BJ (cell line): ENCODE measurements at places on chromosomes 11 and 22. TPM values are rescaled to one million over a fixed set of nuclear protein-coding genes. Genes with fewer than 3 reads are reported as not detected.

DNA sequence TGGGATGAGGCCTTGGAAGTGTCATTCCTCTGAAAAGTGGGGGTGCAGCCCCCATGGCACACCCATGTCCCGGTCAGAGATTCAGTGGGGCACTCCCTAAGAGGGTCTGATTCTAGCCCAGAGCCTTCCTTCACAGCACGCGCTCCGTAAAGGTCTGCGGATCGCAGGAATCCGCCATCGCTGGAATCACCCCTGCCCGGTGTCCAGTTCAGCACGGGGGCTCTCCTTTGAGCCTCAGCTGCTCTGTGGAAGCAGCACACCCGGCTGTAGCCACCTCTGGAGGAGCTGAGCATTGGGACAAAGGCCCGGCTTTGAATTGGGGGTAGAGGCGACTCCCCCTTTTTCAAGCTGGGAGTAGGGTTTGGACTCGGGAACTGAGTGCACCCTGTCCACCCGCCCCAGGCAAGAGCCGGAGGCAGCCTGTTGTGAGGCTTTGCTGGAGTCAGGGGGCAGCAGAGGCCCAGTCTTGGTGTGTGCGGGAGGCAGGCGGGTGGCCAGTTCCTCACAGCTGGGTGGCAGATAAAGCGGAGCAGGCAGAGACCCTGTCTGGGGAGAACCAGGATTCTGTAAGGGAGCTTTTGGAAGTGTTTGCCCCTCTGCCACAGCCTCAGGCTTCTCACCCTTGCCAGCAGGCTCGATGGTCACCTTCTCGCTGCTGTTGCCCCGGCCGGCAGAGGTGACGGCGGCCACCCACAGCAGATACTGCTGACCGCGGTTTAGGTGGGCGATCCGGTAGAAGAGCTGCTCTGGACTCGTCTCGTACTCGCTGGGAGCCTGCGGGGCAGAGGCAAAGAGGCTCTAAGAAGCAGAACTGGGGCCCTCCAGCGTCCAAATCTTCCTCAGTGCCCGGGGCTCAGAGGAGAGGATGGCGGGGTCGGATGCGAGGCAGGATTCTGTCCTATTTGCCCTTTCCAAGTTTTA, 115.9 kb downstream of the CEP164 start:
- DNase-seq = no peak

GRCh38 chr11:126337474-126338241, 17.8 kb upstream of the ST3GAL4 start:
- DNase-seq = no peak

- no peak for DNase-seq
Measured at GRCh38 chr11:16853266-16853665, 114.8 kb downstream of the C11orf58 start.

DNA sequence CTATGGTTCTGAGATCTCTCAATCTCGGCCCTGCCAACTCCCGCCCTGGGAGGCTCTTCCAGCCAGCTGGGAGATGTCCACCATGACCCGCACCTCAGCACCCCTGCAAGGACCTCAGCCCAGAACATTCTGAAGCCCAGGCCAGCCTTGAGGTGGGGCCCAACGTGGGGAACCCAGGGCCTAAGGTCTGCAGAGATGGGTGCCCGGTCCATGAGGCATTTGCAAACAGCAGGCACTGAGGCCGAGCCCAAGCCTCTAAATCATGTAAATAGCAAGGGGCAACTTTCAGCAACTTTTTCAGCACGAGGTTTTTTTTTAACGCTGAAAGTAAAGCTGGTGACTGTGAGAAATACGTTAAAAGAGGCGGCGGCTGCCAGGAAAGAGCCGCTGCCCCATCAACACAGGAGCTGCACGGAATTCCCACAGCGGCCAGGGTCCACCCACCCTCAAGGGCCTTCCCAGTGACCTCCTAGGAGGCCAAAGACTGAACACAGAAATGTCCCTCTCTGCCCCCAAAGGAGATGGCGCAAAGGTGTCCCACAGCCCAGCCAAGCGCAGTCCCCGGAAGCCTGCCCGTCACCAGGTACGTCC, 46.9 kb downstream of the BRD1 start:
- DNase-seq = no peak

DNA sequence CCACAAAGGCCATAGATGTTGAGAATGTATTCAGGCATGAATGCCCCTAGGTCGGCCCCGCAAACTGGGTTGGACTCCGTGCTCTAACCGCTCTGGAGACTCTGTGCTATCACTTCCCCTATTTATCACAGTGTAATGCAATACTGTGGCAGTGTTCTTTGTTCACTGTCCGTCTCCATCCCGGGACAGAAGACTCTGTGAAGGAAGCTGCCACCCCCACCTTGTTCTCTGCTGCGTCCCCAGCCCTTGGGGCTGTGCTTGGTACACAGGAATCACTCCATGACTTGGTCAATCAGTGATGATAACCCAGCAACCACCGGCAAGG, 57.6 kb downstream of the TSPAN18 start:
- DNase-seq = no peak

- no peak for DNase-seq
Measured at GRCh38 chr11:87368151-87368550, 330.4 kb downstream of the TMEM135 start.

DNA sequence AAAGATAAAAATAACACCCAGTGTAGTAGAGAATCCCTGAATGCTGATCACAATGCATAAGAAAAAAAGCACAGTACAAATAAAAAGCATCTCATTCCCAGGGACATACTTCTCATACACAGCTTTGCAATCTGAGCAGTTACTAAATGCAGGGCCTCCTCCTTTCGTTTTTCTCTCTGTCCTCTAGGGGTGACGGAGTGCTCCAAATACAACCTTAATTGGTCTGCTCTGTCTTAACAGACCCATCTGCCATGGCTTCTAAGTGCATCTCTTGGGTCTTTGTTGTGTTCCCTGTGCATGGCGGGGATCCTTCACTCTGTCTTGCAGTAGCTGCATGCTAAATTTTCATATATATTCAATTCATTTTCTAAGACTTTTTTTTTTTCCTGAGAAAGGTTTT, 1114.2 kb upstream of the RAG2 start:
- DNase-seq = no peak

- no peak for DNase-seq
Measured at GRCh38 chr11:122645847-122646246, 9.7 kb upstream of the UBASH3B start.

- DNase-seq = no peak
Measured at GRCh38 chr11:3964056-3964455, 108.6 kb downstream of the STIM1 start.

- DNase-seq = no peak
Measured at GRCh38 chr11:122293296-122294023, 177.4 kb upstream of the BLID start.

DNA sequence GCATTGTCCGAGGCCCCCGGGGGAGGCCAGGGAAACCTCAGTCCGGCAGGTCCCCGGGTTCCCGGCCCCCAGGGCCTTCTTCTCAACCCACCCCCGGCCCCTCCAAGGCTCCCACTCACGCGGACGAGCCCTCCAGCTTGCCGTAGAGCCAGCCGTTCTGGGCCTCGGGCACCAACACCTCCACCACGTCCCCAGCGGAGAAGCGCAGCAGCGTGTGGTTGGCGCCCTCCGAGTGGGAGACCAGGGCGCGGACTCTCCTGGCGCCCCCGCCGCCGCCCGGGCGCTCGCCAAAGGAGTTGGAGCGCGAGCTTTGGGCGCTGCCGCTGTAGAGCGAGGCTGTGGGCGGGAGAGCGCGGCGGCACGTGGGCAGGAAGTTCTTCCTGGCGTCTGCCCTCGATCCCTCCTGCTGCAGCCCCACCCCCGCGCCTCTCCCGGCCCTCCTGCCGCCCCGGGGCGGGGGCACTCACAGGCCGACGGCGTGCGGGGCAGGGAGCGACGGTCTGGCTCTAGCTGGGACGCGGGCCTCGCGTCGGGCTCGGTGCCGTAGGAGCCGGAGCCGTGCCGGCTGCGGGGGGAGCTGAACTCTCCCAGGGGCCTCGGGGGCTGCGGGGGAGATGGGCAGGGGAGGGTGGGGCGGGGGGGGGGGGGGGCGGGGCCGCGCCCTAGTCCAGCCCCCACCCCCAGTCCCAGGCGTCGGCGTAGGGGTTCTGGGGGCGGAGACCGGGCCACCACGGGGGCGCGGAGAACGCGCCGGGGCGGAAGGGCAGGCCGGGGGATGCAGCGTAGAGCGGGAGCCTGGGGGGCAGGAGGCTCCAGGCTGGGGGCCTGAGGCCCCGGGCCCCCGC, 4.9 kb upstream of the SLC16A8 start:
- no peak for DNase-seq

- no peak for DNase-seq
Measured at GRCh38 chr22:39723463-39723862, 152.9 kb downstream of the CACNA1I start.

DNA sequence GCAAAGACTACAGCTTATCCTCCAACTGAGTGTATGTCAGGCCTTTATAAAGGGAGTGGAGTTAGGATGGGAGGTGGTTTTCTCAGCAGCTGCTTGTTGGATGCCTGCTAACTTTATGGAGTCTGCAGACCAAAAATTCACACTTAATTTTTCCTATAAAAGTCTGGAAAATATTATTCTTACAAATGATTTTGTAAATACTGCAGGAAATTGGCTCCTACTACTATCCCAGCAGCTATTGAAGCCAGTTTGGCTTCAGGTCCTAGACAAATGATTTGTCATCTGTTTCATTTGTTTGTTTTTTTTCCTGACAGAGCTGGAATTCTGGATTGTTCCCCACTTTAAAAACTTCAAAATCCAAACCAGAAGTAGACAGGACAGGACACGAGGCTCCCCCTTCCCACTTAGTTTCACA, 292.5 kb downstream of the TMEM135 start:
- no peak for DNase-seq

DNA sequence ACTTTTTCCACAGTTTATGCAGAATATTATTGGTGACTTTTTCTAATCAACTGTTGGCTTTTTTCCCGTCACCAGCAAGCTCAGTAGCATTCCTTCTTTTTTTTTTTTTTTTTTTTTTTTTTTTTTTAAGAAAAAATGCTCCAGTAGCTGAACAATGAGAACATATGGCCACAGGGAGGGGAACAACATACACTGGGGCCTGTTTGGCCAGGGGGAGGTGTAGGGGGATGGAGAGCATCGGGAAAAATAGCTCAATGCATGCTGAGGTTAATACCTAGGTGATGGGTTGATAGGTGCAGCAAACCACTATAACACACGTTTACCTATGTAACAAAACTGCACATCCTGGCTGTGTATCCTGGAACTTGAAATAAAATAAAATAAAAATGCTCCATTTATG, 82.5 kb downstream of the ARHGAP42 start:
- DNase-seq = no peak

DNA sequence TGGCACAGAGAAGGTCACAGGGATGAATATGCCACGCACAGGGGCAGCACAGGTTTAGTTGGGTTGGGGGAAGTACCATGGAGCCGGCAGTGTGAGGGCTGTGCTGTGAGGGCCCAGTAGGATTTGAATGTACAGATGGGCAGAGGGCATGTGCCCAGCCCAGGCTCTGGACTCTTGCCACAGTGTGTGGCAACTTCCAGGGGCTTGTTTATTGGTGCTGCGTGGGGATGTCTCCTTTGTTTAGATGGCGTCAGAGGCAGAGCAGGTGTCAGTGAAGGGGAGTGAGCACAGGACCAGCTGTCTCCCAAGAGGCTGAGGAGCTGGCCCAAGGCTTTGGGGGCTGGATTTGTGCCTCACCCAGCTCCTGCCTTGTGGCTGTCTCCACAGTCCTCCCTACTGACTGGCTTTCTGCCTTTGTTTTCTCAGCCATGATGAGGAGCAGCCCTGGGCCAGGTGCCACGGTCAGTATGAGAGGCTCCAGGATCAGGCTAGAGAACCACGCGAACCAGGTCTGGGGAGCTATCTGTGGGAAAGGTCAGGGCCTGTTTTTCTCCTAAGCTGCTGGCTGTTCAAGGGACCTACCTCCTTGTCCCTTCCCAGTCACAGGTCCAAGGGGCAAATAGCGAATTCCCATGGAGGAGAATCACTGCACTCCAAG, 21.9 kb downstream of the SUN2 start:
- DNase-seq = no peak

DNA sequence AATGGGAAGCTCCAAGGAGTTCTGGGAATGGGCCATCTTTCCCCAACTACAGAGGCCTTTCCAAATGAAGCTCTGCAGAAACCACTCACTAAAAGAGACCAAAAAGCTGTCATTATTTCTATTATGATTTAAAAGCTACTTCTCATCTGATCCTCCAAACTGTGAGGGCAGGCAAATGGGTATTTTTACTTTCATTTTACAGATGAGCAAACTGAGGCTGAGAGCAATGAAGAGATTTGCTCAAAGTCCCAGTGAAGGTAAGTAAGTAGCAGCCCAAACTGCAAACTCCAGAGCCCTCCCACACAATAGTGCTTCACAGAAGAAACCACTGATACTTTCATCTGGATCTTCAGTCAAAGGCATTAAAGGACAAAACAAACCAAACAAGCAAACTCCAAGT, 1.4 kb downstream of the RSPH14 start:
- no peak for DNase-seq

GRCh38 chr11:61071208-61071681, 31.0 kb upstream of the CD5 start:
- no peak for DNase-seq

DNA sequence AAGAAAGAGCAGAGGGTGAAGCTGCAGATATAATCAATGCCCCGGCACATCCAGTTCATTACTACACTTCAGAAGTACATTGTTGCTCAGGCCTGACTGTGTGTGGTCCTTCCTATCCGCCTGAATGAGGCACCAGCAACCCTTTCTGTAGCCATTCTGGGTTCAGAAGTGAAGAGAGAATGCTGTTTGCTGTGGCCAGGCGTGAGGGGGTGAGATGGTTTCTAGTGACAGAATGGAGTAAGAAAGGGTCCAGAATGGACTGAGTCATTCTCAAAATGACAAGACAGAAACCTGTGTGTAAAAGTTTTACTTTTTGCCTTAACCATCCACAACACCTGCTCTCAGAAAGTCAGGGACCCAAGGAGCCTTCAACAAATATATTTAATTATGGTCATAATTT, 334.8 kb downstream of the GUCY1A2 start:
- DNase-seq = no peak

DNA sequence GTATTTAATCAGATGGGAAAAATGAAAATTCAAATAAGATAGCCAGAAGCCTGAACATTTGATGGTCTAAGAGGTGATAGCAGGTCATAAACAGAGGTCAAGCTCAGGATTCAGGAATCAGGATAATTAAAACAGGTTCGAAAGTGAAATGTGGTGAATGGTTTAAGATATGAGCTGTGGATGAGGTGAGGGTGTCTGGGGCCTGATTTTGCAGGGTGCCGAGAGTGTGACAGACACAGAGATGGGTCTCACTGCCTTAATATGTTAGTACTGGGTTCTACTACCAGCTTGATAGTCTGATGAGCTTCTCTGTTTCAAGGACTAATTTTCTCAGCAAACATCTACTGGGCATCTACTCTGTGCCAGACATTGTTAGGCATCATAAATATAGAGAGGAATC, 19.9 kb upstream of the EMSY start:
- DNase-seq = no peak

- no peak for DNase-seq
Measured at GRCh38 chr11:12922418-12922817, 86.7 kb upstream of the RASSF10 start.

The FOLR1 gene
- 0.83 and 1.2 TPM in 2 replicates for polyA plus RNA-seq

The YAP1 gene
- 125 and 139 TPM in 2 replicates for polyA plus RNA-seq

The BTG4 gene
- 0.11 TPM in 1 of 2 replicates, not detected in the other for polyA plus RNA-seq

The BDNF gene
- 47.4 and 62.6 TPM in 2 replicates for polyA plus RNA-seq

The GSTT2B gene
- 3.6 and 5.9 TPM in 2 replicates for polyA plus RNA-seq

The OR51B5 gene
- 0.05 TPM in 1 of 2 replicates, not detected in the other for polyA plus RNA-seq
